ENCODE measurements at places on chromosomes 4 and X.

DNA sequence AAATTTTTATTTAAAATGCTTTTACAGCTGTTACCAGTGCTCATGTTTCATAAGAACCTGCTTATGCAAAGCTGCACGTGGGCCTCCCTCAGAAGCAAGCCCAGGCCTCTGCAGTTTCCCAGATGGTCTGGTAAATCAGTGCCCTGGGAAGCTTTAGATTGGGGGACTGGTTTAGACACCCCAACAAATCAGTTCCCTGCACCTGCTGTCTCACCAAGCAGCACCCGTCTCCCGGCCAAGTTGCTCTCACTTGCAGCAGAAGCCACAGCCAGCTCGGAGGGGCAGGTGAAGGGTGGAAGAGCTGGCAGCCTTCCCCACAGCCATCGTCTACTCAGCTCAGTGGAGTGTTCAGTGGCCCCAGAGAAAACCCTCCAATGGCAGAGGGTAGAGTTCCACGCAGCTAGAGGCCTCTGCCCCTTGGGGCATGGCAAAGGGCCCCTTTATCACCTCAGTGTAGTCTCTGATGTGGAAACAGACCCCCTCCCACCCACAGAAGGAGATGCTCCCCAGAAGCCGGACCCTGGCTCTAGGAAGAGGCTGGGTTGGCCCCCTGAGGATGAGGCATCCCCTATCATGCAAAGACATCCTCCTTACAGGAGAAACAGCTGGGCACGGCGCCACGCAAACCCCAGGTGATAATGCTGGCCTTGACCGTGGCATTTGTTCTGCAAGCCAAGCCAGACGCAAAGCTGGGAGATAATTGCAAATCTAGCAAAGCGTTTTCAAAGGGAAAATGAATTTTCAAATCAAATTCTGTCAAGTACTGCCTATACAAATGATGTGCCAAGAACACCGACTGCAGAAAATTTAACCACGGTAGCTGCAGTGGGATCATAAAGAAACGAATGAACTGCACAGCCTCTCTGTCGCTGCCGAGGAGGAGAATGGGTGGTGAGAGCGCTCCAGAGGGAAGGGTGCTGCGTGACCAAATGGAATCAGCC lies 51.9 kb downstream of the ZFYVE28 start:
- DNase-seq = no peak

GRCh38 chr4:112735474-112735951 lies 98.6 kb downstream of the LARP7 start:
- no peak for DNase-seq

- no peak for DNase-seq
Observed at GRCh38 chrX:39788521-39788920, 309.2 kb downstream of the BCOR start.

DNA sequence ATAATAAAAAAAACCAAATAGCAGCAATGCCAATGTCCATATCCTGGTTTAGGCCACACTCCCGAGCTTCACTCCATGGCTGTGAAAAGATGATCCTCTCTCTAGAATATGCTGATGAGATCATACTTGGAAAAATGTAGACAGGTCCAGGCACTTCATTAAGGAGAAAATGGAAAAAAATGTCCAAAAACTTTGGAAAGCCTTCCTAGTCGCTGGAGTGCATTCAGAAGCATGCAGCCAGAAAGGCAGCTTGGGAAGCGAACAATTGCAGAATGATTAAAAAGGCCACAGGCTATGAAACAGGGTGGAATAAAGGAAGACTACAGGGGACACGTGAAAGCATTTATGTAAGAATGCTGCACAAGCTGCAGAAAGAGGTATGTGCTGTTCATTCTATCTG lies 165.6 kb upstream of the HCCS start:
- DNase-seq = no peak

- no peak for DNase-seq
Observed at GRCh38 chrX:136847874-136848273, 32.7 kb downstream of the RBMX start.

DNA sequence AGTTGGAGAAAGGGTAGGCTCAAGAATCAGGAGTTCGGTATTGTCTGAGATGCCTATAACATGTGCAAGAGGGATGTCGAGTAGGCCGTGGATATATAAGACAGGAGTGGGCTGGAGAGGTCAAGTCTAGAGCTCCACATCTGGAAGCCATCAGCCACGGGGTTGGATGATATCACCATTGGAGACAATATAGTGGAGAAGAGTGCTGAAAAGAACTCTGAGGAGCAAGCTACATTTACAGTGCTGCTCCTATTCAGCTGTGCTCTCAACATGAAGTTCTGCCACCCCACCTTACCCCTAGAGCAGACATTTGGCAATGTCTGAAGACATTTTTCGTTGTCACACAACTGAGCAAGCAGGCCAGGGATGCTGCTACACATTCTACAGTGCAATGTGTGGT lies 20.9 kb upstream of the PLAC1 start:
- DNase-seq = no peak

DNA sequence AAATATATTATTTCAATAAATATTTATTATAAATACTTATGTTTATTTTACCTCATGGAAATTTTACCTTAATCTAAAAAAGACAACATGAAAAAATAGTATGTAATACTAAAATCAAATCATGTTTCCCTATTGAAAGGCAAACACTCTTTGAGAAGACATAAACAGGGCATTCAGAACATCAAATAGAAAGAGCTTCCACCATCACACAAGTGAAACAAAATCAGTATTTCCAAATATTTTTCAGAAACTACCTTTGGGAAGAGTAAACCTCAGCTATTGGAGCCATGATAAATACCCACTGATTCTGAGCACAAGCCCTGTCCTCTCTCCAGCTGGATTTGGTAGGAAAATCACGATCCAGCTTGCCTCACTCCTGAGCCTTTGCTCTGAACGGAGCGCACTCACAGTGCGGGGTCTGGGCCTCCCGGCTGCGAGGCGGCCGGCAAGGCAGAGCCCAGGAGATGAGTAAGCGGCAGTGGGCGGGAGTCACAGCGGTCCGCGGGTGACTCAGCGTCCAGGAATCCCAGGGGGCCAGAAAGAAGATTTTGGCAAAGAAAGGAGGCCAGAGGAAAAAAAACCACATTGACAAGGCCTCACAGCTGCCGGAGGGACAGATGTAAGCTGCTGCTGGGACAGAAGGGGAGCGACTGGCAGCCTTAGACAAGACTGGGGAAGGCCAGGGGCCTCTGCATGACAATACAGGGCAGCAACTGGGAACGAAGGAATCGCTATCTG lies 14.7 kb upstream of the ANXA5 start:
- peak; percentile 32 for DNase-seq

All from CD4-positive, alpha-beta T cell treated with Interferon alpha-2 for 1 hour (primary cell).